ENCODE measurements at places on chromosomes 6 and 20.

DNA sequence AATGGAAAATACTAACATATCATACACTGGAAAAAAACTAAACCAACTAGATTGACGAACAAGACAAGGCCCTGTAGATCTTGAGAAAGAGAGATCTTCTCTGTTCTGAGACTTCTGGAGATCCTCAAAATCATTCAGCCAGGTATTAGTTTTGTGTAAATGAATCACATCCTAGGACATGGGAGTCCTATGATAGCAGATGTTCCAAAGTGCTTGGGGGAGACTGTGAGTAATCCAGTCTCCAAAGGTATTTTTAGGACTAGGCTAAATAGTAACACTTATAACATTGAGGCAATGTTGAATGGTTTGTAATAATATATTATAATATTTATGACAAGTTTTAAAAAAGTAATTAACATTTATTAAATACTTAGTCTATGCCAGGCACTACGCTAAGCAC lies 275.0 kb downstream of the BTBD9 start:
- no peak for DNase-seq

DNA sequence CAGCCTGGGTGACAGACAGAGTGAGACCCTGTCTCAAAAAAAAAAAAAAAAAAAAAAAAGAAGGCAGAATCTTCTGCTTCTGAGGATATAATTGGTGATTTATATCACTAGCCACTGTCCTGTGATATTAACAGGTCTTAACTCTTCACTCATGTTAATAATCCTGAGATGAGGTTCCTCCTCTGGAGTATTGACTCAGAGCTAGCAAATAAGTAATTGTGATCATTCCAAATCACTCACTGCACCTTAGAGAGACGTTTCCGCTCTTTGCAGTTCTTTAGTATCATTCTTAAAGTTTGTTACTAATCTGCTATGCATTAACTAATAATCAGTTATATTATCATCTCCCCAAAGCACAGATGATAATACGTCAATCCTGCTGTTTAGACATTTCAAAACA lies 41.6 kb upstream of the NOX3 start:
- DNase-seq: no peak

DNA sequence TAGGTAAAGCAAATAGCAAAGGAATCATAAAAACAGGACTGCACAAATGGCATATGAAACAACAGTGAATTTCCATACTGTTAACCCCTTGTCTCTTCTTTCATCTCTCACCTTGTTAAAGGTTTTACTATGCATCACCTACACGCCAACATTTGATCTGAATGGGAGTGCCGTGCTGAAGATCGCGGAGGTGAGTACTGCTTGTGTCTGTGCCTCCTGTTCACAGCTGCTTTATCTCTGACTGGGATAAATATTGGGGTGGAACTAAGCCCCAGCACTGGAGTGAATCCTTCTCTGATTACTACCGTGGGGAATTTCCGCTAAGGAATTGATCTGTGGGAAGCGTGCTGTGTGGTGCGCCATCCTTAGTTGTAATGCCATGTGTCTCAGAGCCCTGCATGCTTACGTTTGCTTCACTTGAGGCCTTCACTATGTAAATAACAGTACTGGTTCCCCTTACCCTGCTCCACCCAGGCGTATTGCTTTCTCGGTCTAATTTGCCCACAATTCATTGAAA lies 11.4 kb upstream of the PBOV1 start:
- no peak for DNase-seq

GRCh38 chr6:156828280-156828703 lies 51.1 kb downstream of the ARID1B start:
- no peak for DNase-seq

DNA sequence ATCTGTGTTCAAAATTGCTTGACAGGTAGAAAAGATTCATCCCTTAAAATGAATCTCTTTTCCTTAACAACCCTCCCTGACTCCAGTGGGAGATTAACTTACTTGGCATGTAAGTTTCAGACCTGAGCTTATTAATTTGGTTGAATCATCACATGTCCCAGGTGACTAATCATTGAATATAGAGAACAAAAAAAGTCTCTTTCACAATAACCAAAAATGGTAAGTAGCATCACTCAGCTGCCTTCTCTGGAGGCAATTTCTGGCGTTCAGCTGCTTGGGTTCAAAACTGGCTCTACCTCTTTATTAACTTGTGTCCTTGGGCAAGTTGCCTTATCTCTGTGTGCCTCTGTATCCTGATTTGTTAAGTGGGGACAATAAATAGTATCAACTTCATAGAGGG lies 2.9 kb downstream of the C6orf141 start:
- DNase-seq: no peak

GRCh38 chr6:6891125-6891721 lies 216.5 kb upstream of the RREB1 start:
- DNase-seq: no peak

DNA sequence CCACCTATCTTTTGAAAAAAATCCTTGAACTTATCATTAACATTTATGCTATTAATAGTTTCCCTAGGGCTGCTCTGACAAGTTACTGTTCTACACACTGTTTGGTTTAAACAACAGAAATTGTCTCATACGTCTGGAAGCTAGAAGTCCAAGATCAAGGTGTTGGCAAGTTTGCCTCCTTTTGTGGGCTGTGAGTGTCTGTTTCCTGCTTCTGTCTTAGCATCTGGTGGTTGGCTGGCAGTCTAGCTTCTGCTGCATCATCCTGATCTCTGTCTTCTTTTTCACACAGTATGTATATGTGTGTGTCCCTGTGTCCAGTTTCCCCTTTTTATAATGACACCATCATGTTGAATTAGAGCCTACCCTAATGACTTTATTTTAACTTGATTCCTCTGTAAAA lies 154.8 kb downstream of the RPS12 start:
- no peak for DNase-seq

- DNase-seq: no peak
These were observed 43.8 kb downstream of the ZBTB46 start for GRCh38 chr20:63787302-63787701.

DNA sequence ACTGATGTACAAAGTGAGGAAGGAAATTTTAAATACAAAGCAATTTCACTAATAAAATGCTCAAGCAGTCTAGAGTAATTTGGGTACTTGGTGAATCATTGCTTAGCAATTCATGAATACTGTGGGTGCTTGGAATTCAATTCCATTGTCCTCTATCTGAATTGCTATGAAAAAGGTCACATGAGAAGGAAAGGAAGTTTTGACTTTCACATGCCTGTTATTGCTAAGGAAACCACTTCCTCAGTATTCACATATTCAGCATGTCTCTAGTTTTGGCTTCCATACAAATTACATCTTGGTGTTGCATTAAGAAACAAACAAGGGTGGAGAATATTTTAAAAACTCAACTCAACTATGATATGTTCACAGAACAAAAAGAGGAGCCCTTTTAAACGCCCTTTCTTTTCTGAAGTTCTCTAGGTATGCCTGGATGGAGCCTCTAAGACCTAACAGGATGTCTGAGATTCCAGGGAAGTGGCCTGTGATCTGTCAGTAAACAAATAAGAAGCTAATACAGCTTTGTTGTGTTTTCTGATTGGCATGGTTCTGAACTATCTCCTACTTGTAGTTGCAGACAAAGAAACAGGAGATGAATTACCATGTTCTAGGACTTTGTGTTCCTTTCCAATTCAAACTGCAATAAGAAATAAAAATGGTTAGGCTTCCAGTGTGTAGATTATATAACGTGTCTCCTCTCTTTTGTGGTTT lies 190.4 kb downstream of the OGFRL1 start:
- DNase-seq: no peak

GRCh38 chr6:89050155-89050554 lies 30.4 kb upstream of the PNRC1 start:
- DNase-seq: no peak

DNA sequence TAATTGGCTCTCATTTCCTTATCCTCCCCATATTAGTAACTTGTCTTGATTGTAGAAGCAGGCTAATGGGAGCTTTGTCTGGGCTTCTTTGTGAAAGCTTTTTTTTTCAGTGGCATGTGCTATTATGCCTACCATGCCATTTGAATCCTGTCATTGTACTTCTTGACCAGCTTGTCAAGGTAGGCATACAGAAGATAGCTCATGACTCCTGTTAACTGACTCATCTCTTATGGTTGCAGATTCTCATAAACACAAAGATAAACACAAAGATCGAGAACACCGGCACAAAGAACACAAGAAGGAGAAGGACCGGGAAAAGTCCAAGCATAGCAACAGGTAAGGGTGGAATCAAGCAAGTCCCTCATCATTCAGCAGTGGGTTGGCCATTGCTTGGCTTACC lies 32.5 kb downstream of the TOP1 start:
- no peak for DNase-seq

DNA sequence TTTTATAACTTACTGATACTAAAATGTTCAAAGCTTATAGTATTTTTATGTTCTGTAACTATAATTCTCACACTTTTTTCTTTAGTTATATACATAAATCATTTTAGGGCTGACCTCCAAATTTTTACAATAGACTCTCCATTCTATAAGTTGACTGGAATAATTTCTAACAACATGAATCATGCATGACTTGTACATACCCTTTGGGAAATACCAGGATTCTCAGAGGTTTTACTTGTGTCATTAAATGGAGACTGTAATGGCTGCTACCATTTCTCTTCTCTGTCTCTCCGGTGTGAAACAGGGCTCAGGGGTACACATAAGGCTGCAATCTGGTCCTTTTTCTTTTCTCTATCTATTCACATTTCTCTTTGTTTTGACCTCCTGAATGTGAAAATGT lies 222.2 kb upstream of the FLRT3 start:
- DNase-seq: no peak

- no peak for DNase-seq
These were observed 449.6 kb downstream of the C6orf118 start for GRCh38 chr6:164859816-164860215.

DNA sequence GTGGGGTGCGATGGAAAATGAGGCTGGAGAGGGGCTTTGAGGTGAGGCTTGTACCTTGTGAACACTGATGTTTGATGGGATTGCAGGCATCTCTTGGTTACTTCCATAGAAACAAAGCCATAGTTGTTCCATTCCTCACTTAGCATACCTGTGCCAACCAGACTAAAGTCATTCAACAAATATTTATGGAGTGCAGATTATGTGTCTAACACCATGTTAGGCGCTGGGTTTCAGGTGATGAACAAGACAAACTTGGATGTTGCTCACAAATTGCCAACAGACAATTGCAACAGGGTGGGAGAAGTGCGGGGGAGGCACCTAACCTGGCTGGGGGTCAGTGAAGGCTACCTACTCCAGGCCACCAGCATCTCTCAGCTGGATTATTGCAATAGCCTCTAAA lies 1.5 kb downstream of the TTPAL start:
- no peak for DNase-seq

- no peak for DNase-seq
These were observed 22.2 kb upstream of the ADGRG6 start for GRCh38 chr6:142279350-142280180.

- DNase-seq: no peak
These were observed 12.8 kb upstream of the SERPINB1 start for GRCh38 chr6:2854396-2854982.

DNA sequence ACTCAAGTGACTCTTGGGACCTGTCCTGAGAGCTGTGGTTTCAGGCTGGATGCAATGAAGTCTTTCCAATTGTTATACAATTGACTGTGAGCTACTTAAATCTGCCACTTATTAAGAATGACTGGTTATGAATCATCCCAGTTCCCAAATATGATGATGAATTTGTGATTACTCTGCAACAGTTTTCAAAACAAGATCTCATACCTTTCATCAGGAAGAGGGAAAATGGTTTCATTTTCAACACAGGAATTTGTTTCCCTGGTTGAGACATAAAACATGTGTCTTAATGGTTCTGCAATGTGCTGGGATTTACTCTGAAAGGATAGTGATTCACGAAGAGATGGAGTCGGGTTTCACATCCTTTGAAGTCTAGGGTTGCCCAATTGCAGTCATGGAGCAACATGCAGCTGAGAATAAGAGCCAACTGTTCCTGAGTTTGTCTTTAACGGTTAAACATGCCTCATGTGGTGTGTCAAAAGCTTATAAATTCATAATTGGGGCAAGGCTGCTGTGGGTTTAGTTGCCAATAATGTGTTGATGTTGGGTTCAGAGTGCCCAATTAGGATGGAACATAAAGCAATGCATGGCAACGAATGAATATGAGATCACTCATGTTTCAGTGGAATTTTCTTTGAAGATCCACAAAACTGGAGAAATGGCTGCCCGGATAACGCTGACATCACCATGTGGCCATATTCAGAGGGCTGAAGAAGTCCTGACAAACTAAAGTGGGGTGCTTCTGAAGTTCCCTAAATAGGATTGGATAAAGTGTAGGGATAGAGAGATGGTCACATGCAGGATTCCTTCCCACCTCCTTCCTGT lies 41.0 kb downstream of the CYP24A1 start:
- no peak for DNase-seq

- no peak for DNase-seq
These were observed 152.3 kb downstream of the ALDH8A1 start for GRCh38 chr6:134797400-134798113.

GRCh38 chr6:65113581-65113980 lies 593.4 kb downstream of the EYS start:
- no peak for DNase-seq

DNA sequence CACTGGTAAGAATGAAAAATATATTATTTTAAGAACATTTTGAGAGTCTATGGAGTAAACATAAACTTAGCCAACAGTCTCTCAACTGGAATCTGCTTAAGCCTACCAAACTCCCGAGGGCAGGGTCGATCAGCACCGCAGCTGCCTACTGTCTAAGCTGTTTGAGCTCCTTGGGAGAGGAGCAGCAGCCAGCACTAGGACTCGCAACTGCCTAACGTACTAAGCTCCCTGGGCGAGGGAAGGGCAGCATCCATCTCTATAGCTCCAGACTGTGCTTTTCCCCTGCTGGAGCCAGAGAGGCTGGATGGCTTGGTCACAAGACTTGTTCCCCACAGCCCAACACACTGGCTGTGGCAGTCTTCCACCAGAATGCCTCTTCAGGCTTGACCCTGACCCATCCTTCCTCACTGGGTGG lies 96.4 kb downstream of the MOXD1 start:
- no peak for DNase-seq

DNA sequence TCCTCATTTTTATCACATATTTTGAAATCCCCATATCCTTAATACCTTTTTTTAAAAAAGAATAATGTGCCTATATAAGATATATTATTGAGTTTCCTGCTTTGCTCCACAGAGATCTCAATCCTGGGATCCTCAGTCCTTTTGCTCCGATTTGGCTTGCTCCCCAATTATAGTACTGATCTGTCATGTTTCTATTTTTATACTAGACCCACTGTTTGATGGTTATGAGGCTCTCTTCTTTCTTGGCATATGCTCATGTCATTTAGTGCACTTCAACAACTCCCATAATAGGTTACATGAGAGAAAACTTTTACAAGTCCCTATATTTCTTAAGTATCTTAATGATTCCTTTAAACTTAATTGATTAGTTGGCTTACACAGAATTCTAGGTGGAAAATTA lies 958.5 kb upstream of the EPHA7 start:
- no peak for DNase-seq

GRCh38 chr6:35341557-35341956 lies 801 bp upstream of the PPARD start:
- no peak for DNase-seq

Data from stimulated activated CD4-positive, alpha-beta T cell treated with anti-CD3 and anti-CD28 coated beads, Interleukin-4, amount 100 ng/mL, for 4 hours (primary cell).